ENCODE measurements at places on chromosomes 4 and X.

- DNase-seq = no peak
These were observed 20.5 kb upstream of the GPR78 start for GRCh38 chr4:8559524-8560264.

GRCh38 chrX:3362956-3363355, 16.5 kb upstream of the MXRA5 start:
- no peak for DNase-seq

DNA sequence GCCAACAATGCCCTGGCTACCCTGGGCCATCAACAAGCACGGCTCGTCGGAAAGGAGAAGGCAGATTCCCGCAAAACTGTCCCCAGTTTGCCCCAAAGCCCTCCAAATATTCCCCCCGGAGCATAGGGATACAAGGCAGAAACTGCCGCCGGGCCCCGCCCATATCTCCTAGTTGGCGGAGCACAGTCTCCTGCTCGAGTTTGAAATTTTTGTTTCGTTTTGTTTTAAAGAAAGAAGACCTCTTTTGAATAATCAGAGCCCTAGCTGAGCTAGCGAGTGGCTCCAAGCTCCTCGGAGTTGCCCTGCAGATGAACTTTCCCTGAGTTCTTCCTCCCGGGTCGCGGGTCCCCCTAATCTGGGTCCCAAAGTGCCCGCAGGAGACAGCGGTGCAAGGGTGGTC, 138.1 kb upstream of the ZIC3 start:
- DNase-seq = no peak

DNA sequence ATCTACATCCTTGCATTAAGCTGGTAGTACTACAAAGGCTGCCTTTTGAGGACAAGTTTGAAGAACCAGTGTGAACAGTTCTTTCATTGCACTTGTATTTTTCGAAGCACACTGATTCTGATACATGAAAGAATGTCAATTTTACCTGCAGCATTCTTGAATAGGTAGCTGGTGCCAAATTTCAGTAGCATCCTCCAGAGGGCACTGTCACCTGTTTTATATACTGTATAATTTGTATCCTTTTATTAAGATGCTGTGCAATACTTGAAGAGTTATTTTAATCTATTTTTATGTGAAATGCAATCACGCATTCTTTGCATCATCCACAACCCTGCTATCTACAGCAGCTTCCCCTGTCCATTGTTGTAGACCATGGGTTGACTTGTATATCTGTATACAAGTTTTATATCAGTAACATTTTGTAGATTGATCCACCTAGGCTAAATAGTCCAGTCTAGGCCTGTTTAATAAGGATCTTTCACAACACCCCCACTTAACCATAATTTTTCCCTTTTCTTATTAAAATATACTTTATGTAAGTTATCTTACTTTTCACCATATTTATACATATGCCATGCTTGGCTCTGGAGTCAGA, 325.7 kb downstream of the PCDH7 start:
- no peak for DNase-seq

- no peak for DNase-seq
These were observed 17.0 kb upstream of the LNX1 start for GRCh38 chr4:53608242-53608641.

DNA sequence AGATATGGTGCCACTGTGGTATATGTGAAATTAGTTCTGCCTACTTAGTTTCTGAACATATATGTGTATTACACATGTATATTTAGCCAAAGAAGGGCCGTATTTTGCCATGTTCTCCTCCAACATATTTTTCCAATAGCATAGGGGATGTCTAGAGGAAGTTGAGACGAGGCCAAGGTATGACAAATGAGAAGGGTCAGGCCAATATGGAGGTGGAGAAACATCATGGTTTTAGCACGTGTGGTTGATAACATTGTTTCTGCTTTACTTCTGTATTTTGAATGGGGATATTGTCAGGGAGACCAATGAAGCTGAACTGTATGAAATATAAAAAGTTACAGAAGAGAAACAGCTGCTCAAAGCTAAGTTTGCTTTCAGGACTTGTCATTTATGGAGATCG, 246.7 kb upstream of the TLL1 start:
- no peak for DNase-seq

- no peak for DNase-seq
These were observed 96.2 kb upstream of the KLHL13 start for GRCh38 chrX:118212817-118213183.

GRCh38 chrX:12894074-12895030, 12.1 kb upstream of the TLR8 start:
- DNase-seq = peak; percentile 1

DNA sequence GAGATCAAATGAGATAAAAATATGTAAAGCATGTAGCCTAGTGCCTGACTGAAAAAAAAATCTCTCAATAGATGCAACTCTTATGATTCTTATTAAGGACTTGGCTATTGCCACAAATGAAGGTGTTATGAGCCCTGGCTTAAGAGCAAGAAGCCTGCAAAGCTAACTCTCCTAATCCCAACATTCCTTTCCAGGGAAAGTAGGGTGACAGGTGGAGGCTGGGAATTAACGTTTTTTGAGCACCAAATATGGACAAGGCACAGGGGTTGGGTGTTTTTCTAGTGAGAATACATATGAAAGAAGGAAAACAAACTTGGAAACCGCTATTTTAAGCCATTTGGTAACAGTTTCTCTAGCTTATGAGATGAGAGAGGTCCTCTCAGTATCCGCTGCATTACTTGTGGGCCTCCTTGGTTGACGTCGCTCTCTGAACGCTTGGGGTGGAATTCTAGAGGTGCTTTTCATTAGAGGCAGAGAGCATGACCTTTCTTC, 2.4 kb downstream of the RHOH start:
- DNase-seq = no peak

- DNase-seq = no peak
These were observed 7.3 kb downstream of the RGS12 start for GRCh38 chr4:3299976-3300671.

- DNase-seq = no peak
These were observed 123.2 kb upstream of the KCNIP4 start for GRCh38 chr4:22071749-22072148.

GRCh38 chr4:87805971-87806370, 6.6 kb downstream of the IBSP start:
- DNase-seq = no peak

- DNase-seq = no peak
These were observed 169.9 kb downstream of the AASDH start for GRCh38 chr4:56217343-56217890.

- no peak for DNase-seq
These were observed 1852.2 kb upstream of the IGFBP7 start for GRCh38 chr4:58962424-58962823.

DNA sequence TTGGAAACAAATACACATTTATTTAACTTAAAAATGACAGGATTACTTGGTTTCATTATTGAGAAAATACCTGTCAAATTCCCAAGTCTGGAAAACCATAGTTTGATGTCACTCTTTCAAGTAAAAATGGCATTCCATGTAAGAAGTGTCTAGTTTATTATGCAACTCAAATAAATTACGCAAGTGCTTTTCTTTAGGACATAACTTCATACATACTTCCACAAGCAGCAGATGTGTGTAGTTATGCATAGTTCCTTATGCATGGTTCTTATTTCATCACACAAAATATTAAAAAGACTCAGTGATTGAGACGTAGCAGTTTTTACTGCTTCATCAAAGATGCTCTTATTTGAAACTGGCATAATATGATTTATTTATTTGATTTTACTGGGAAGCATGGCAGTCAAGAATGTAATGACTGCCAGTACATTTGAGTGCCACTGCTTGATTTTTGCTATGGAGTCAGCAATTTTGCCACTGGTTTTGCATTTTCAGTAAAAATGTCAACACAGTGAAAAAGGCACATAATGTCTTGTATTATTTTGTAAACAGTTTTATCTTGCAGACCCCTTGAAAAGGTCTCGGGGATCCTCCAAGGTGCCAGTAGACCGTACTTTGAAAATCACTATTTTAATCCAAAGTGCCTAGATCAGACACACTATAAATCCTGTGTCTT, 62.1 kb downstream of the CLCN3 start:
- no peak for DNase-seq

DNA sequence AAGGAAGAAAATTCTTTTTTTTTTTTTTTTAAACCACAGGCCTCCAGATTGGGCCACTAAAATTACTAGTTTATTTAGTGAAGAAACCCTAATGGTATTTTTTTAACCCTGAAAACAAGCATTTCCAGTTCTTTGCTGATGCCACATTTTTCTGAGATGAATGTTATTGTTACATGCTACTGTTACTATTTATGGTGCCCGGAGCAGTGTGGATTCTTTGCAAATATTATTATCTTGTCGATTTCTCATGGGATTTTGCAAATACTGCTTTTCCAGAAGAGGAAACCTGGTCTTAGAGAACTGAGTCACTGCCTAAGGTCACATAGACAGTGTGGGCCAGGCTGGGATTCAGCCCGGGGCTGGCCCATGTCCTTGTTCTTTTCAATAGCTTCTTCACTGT, 8.7 kb upstream of the ALAS2 start:
- DNase-seq = no peak
